Esophagus muscularis mucosa (tissue), 4 donors: ENCODE measurements at places on chromosomes 11 and 22.

- no peak for DNase-seq
These were observed 22.5 kb downstream of the CAVIN3 start for GRCh38 chr11:6297831-6298230.

DNA sequence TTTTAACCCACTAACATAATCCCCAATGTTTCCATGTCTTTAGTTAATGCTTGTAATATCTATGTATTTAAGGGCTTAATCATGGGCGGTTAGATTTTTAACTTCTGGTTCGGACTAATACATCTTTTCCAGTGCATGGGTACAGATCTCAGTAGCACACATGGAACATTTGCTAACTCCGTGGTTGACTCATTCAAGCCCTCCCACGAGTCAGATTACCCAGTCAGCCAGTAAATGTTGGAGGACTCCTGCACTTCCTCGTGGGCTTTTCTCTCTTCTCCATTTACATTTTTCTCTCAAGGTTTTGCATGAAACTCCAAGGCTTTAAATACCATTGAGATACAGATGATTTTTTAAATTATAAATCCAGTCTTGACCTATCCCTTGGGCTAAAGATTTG lies 313.9 kb downstream of the ST3GAL4 start:
- DNase-seq, result no peak

DNA sequence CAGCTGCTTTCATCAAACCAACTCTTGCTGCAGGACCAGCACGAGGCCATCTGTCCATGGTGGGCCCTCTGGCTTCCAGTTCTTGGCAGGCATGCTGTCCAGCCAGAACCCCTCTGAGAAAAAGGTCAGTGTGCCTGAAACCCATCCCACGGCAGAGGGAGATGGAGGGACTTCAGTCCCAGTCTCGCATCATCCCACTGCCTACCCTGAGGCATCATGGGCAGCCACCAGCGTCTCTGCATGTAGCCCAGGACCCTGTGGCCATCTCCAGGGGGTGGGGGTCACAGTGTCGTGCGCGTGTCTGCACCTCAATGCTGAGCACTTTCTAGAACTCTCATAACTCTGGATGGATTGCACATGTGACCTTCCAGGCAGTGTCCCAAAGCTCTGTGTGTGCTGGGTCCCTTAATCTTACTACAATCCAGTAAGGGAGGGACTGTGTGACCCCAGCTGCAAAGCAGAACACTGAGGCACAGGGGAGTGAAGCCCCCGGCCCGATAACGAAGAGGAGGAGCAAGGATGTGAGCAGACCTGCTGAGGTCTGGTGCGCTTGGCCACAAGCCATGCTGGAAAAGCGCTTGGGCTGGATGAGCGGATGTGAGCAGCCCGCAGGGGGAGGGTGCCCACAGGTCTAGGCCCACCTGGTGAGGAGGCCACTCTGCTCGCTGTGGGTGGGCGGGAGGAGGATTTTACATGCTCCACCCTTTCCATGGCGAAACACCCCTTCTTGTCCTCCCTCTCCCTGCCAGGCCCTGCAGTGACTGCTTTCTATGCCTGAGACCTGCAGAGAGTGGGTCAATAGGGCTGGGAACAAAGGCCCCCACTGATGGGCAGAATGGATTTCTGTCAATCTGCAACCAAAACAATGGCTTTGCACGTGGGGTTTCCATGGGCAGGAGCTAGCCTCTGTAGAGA lies 1401.0 kb downstream of the BRD1 start:
- no peak for DNase-seq

- DNase-seq, result no peak
These were observed 557 bp downstream of the GTPBP1 start for GRCh38 chr22:38706101-38706900.

- no peak for DNase-seq
These were observed 16.9 kb upstream of the SIK2 start for GRCh38 chr11:111585371-111585770.

DNA sequence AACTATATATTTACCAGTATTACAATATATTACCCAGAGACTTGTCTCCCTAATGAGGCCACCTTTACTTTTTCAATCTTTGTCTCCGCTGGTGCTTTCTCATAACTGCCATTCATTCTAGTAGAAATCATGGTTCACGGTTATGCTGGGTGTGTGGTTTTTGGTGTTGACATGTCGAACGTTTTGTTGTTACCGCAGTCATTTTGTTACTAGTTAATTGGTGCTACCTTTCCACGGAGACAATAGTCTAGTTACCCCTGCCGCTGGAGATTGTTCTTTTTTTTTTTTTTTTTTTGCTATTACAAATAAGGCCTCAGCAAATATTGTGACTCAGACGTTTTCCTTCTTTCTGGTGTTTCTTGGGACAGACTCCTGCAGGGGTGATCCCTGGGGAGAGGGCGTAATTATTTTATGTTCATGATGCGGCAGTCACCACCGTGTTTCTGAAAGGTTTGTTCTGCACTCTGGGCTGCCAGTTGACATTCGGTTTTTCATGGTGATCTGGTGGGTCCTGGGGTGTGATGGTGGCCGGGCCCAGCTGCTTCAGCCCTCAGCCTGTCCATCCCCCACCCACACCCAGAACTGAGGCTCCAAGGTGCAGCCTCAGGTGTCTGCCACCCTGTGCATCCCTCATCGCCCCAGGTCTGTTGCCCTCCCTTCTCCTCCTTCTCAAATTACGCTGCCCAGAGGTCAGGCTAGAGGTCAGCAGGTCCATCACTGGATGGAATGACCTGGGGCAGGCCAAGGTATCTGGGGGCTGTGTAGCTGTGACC lies 28.6 kb downstream of the LRP5 start:
- DNase-seq, result no peak

DNA sequence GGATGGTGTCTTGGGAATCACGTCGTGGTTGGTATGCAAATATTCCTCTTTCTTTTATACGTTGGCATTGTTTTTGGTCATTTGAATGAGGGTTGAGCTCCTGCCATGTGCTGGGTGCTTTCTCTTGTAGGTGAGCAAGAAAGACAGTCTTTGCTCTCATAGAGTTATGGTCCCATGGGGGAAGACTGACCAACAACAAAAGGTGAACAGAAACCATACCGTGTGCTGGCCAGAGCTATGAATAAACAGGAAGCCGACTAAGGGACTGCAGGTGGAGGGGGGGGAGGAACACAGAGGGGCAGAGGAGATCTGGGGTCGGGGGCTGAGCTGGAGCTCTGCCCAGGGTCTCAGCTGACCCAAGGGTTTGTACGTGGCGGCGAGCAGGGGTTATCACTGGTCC lies 245.3 kb downstream of the CTTN start:
- no peak for DNase-seq

DNA sequence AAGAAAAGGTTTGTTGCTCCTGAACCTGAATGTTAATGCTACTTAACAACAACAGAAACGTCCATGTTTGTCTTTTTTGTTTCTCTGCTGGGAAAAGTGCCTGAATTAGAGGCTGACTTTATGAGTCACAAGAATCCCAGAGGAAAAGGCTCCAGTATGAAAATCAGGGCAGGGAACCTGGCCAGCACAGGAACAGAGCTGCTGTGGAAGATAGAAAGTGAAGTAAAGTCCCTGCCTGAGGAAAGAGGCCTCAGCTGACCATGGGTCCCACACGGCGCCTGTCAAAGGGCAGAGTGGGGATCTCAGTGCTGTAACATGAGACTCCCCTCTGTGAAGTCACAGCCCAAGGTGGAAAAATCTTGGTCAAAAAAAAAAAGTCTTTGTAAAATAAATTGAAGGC lies 632.3 kb upstream of the CCDC90B start:
- DNase-seq, result no peak

- no peak for DNase-seq
These were observed 17.0 kb upstream of the KCTD14 start for GRCh38 chr11:78039919-78040671.

DNA sequence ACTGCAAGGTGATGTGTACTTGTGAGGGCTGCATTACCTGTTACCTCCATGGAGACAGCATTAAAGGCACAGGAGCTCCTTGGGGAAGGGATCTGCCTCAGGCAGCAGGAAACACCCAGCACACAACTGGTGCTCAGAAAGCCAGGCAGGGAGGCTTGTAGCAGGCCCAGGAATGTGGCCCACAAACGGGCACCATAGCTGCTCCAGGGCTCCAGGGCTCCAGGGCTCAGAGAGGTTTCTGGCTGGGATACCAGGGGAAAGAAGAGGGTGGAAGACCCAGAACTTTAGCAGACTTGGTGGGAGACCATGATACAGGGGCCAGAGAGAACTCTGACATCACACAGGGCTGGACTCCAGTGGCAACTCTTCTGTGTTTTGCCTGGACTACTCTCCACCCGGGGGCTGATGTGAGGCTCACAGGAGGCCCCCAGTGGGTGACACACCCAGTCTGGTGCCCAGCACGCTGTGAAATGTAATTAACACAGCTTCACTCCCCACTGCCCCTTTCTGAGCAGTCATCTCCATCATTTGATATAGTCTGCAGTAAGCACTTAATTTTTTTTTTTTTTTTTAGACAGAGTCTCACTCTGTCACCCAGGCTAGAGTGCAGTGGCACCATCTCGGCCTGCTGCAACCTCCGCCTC lies 14.7 kb upstream of the SULT4A1 start:
- no peak for DNase-seq

DNA sequence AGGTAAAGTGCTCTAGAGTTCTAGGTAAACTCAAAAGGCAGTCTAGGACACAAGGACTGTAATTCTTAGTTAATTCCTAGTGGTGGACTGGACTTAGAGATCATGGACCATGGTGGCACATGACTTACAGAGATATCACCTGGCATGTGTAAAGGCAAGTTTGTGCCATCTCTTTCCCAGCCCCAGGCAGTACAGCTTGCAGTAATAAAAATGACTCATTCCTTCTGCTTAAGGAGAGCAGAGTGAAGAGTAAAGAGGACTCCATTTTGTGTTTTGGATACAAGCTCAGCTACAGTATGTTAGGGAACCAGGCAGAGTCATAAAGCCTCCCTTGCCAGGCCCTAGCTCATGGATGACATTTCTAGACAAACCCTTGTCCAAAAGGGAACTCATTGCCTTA lies 629.9 kb downstream of the JRKL start:
- no peak for DNase-seq

DNA sequence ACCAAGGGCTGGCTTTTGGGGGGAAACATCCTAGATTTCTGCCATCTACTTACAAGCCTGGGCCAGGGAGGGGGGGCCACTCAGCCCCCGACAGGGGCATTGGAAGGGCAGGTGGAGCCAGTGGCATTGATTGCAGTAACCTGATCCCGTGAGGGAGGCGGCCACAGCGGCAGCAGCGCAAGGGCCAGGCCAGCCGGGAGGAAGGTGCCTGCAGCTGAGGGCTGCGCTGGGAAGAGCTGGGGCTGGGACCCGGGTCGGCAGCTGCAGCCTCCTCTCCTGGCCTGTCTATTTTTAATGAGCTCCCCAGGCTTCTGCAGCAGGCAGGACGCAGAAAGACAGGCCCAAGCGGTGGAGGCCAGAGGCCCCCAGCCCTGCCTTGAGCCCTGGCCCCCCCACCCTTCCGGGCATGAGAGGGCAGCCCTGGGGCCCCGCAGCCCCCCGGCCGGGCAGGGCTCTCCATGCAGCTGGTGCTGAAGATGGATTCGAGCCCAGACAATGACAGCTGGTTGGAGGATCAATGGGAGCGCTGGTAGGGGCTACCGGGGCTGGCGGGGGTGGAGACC lies 10.6 kb downstream of the FREY1 start:
- no peak for DNase-seq

GRCh38 chr22:49666146-49666809 lies 161.4 kb downstream of the BRD1 start:
- no peak for DNase-seq

DNA sequence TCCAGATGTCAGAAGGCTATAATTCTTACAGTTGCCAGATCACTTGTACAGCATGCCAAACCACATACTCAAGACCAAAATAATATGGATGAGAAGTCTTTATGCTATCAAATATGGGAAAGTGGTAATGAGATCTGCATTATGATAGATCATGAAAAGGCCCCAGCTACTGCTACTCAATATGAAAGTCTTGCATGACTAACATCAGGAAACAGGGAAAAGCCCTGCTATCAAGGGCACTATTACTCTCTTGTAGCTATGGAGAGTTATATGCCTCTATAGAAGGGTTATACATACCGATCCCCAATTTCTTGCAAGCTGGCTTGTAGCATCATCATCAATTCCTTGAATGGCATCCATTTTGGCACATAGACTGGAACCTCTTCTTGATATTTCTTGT lies 30.2 kb upstream of the TMPRSS5 start:
- DNase-seq, result no peak

DNA sequence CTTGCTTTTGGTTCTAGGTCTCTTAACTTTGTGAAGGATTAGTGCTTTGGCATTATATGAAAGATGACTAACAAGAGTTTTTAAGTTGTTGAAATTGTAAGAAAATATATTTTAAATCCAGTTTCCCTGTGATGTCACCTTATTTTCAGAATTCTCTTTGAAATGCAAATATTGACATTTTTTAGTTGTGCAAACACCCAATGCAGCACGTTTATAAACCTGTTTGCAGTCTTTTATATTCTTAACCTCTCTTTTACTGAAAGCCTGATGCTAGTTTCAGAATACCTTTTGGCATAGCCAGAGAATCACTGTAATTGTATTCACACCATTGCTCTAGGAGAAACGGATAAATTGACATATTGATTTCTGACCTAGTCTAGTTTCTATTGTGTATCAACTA lies 42.8 kb upstream of the SLC37A2 start:
- DNase-seq, result no peak

DNA sequence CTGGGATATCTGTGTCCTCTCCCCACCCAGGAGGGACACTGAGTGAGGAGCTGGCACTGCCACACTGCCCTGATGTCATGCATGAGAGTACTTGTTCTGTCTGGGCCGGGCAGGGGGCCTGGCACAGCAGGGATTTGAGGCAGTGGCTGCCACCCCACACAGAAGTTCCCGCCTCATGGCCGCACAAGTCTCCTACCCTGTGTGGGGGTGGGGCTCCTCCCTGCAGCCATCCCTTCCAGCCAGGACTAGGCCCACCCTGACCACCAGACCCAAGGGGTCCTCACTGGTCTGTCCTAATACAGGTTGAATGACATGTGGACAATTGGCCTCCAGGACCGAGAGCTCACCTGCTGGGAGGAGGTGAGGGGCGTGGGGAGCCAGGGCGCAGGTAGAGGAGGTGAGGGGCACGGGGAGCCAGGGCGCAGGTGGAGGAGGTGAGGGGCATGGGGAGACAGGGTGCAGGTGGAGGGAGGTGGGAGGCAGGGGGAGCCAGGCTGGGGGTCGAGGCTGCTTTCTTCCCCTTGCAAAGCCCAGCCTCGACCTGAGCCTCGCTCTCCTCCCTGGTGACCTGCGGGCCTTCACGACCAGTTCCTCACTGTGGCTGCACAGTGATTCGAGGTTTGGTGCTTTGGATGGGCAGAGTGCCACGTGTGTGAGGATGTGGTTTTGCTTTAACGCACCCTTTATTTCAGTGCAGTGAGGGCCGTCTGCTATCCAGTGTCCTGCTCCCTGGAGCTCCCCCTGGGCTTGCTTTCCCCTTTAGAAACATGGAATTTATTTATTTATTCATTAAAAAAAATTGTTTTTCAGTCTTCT lies 7.4 kb downstream of the LZTR1 start:
- no peak for DNase-seq

- no peak for DNase-seq
These were observed 13.2 kb downstream of the NAA40 start for GRCh38 chr11:63951779-63952536.

- no peak for DNase-seq
These were observed 17.0 kb downstream of the HMGXB4 start for GRCh38 chr22:35274154-35274871.
